ENCODE measurements at places on chromosomes 3 and 15. TPM values are rescaled to one million over a fixed set of nuclear protein-coding genes. Genes with fewer than 3 reads are reported as not detected.

The NT5DC2 gene
- 78.3 TPM for total RNA-seq

DNA sequence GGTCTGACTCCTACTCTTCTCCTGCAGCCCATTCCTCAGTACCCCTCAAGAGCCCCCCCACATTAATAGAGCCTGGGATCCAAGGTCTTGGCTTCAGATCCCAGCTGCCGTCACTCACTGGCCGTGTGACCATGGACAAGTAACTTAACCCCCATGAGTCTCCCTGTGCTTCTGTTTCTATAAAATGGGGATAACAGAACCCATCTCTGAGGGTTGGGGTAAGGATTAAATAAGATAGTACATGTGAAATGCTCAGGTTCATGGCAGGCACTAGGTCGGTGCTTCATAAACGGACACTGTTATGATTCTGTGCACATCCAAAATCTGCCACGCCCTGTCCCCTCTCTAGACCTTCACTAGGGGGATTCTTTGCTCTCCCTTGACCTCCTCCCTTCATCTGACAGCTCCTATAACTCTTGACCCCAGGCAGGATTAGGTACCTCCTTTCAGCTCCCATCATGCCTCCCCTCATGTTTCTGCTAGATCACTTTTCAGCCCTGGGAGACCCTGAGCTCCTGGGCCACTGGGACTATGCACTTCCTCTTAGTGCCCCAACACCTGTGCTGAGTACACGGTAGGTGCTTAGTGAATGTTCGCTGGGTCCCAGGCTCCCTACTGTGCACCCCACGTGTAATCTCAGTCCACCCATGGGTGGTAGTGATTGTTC is 1.5 kb downstream of the CAND2 start:
- DNase-seq = no peak

The RETNLB gene
- not detected for total RNA-seq

- peak; percentile 81 for DNase-seq
Measured at GRCh38 chr3:13009132-13009945, 63.9 kb downstream of the IQSEC1 start.

The SOX2 gene
- total RNA-seq = 12.4 TPM

DNA sequence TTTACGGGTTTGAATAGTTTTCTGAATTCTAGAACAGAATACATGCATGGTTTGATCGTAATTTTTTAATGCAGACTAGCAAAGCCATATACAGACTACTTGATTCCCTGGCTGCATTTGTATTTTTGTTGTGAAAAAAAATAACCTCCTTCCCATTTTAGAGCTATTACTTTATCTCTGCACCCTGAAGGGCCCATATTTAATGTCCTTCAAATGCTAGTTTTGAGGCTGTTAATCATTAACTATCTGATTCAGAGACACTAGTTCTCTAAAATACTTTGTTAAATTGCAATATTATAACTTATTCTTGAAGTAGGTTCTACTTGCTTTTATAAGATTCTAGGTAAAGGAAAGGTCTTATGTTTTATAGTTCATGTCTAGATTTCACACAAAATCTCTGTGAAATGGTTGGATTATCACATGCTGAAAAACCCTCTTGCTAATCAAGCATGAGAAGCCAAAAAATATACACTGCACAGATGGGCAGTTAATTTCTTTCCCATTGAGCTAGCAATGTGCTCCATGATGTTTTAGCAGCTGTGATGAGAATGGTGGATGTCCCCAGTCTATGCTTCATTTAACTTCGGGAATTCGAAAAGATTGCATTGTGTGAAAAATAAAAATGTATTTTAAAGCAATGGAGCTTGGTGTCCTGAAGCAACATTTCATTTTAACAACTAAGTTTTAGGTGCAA is 634.0 kb upstream of the BCHE start:
- DNase-seq = no peak

DNA sequence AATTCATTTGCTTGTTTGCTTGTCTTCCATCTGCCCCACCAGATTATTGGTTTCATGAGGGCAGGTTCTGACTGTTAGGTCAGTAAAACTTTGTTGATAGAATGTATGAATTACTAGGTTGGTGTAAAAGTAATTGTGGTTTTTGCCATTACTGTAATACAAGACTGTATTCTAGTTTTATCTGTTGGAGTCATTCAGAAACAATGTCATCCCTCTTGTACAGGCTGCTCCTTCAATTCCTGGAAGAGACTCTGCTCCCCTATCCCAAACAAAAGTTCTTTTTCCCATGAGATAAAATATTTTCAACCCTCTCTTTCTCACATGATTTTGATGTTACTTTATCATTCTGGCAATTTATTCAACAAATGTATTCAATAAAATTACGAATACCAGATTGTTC is 115.0 kb downstream of the CHST2 start:
- DNase-seq = no peak

DNA sequence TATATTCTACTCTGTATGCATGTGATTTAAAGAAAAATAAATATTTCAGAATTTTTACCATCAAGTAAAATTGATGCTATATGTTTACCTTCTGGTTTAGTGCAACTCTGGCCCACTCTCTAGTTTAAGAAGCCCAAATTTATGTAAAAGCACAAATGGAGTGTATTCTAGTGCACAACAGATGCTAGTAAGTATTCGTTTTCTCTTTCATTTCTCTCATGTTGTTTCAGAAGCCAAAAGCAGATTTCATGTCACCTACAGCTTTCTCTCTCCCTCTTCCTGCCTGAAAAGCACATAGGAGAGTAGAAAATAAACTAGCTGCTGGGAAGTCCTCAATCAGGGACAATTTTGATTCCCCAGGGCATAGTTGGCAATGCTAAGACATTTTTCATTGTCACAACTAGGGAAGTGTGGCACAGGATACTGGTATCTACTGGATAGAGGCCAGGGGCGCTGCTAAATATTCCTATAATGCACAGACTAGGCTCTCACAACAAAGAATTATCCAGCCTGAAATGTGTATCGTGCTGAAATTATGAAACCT is 147.4 kb upstream of the ARHGEF26 start:
- DNase-seq = no peak

- DNase-seq = no peak
Measured at GRCh38 chr3:67468511-67468910, 185.9 kb downstream of the SUCLG2 start.

The SCG5 gene
- total RNA-seq = 2.5 TPM

The PAQR9 gene
- 0.13 TPM for total RNA-seq

DNA sequence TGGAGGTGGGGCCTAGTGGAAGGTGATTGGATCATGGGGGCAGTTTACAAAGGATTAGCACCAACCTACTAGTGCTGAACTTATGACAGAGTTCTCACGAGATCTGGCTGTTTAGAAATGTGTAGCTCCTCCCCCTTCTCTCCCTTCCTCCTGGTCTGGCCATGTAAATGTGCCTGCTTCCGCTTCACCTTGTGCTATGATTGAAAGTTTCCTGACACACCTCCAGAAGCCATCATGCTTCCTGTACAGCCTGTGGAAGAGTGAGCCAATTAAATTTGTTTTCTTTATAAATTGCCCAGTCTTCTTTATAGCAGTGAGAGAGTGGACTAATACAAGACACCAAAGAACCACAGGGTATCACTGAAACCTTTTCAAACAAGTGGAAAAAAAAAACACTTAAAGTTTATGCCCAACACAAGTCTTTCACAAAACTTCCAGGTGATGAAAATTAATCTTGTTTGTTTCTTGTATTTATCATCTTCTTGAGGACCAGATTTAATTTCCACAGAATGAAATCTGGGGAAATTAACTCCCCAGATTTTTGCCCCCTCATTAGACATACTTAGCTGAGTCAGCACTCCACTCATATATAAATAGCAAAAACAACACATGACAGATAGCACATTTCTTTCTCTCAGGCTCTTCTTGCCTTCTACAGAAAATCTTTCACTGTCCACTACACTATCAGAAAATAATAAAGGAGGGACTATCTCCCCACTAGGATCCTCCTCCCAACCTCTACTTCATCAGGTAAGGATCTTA is 847.2 kb downstream of the TUSC7 start:
- DNase-seq = no peak

GRCh38 chr3:1752205-1752604 is 346.5 kb upstream of the CNTN4 start:
- DNase-seq = no peak

- no peak for DNase-seq
Measured at GRCh38 chr3:187929112-187929816, 184.0 kb upstream of the BCL6 start.

The ITIH1 gene
- not detected for total RNA-seq

DNA sequence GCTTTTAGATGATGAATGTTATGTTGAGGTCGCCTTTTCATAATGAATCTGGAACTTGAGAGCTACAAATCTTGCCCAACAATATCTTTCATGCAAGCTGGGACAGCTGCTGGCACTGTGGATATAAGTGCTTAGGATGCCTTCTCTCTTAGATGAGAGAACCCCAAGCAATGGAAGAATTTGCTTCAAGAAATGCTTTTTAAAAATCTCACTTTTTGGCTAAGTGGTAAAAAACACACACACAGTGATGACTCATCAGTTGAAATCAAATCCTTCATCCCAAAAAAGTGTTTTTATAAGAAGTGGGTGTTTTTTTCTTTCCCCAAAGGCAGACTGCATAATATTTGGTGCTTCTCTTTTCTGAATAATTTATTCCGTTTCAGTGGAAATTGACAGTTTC is 38.4 kb upstream of the GALNT15 start:
- DNase-seq = no peak

The ATP13A4 gene
- total RNA-seq = 1.2 TPM

The NLGN1 gene
- total RNA-seq = 26.0 TPM

Data from sciatic nerve (tissue), 2 donors.